NCI-H1694 treated with DMSO at 0.1 percent for 48 hours (cell line): ENCODE measurements at places on chromosomes 3 and 15.

- no peak for DNase-seq
Observed at GRCh38 chr15:75172284-75172820, 29.3 kb upstream of the C15orf39 start.

- no peak for DNase-seq
Observed at GRCh38 chr3:117695321-117695720, 985.7 kb downstream of the TUSC7 start.

GRCh38 chr15:98878172-98878571, 129.4 kb downstream of the PGPEP1L start:
- DNase-seq, result no peak

- no peak for DNase-seq
Observed at GRCh38 chr3:24043168-24043567, 98.1 kb downstream of the NR1D2 start.

DNA sequence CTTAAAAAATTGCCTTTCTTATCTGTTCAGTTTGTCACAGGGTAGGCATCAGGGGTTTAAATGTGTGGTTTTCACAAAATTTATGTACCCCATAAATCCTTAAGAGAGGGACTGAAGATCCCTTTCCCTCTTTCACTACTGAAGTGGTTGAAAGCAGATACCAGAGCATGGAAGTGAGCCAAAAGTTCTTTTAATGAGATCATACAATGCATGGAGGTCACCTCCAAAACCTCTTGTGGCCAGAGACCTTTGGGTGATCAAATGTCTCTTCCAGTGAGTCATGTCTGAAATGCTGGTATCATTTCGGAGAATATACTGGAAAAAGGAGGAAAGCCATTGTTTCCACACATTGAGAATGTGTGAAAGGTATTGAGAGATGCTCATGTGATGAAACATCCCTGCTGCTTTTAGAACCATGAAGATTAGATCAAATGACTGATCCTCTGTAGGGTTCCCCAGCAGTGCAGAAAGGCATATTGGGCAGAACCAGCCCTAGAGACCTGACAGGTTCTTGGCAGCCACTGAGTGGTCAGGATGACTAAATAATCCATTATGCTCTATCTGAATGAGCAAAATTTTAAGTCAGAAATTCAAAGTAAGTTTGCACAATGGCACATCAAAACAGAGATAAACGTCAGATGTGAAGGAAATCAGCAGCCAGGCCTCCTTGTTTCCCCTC, 165.8 kb upstream of the SLC2A2 start:
- DNase-seq, result no peak

DNA sequence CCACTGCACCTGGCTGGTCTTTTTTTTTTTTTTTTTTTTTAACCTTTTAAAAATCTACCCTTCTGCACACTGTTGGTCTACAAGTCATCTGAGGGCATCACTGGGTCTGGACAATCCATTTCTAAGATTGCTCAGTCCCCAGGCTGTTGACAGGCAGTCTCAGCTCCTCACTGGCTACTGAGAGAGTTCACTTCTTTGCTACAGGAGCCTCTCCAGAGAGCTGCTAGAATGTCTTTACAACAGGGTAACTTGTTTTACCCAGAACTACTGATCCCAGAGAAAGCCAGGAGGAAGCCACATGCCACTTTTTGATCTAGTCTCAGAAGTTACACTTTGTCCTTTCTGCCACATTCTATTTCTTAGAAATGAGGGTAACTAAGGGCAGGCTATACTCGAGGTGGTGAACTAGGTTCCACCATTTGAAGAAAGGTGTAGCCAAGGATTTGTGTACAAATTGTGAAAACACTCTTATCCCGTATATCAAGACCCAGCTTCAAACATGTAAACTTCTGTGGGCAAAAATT, 5.7 kb upstream of the CCNB2 start:
- DNase-seq, result no peak
